ENCODE measurements at places on chromosomes 1 and 21.

DNA sequence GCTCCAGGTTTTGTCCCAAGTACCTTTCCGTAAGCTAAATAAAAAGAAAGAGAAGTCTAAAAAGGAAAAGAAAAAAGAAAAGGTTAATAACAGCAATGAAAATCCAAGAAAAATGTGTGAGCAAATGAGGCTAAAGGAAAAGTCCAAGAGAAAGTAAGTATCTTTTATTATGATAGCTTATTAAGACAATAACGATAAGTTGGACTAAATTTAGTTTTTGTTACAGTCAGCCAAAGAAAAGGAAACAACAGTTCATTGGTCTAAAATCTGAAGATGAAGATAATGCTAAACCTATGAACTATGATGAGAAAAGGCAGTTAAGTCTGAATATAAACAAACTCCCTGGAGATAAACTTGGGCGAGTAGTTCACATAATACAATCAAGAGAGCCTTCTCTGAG is 31.5 kb downstream of the BRDT start:
- no peak for DNase-seq

DNA sequence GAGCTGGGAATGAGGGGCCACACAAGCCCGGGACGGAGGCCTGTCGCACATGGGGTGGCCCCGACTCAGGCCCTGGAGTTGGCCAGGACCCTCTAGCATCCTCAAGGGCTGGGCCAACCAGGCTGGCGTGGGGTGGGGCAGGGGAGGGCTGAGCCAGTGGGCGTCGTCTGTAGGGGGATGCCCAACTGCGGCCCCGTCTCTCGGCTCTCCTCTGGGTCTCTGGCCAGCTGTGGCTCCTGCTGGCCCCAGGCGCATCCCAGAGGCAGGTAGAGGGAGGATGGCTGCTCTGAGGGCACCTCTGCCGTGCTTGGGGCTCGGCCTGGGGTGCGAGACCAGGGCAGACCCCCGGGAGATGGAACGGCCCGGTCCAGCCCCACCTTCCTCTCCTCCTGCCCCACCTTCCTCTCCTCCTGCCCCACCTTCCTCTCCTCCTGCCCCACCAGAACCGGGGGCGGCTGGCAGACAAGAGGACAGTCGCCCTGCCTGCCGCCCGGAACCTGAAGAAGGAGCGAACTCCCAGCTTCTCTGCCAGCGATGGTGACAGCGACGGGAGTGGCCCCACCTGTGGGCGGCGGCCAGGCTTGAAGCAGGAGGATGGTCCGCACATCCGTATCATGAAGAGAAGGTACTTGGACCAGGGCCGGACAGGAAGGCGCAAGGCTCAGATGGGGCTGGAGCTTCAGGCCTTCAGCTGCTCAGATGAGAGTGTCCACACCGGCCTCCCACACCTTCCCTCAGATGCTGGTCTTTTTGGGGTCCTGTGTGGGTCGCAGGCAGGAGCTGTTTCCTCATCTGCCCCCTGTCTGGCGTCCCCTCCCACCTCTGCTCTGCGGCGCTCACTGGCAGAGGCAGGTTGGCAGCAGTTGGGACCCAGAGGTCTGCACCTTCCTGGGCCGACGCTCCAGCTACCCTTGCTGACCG is 6.2 kb downstream of the SAMD11 start:
- no peak for DNase-seq

DNA sequence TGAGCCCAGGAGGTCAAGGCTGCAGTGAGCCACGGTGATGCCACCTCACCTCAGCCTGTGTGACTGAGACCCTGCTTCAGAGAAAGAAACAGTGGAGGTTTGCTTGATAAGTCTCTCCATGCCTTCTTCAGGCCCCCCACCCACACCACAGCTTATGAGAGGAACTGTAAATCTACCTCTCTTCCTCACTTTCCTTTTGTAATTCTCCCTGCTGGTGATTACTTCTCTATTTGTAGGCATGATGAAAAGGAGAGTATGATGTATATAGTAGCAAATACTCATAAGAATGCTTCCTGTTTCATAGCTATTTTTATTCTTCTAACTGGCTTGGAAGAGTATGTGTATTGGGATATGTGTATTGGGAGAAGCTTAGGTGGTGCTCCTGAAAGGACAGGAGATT is 186.3 kb downstream of the VPS13D start:
- no peak for DNase-seq

DNA sequence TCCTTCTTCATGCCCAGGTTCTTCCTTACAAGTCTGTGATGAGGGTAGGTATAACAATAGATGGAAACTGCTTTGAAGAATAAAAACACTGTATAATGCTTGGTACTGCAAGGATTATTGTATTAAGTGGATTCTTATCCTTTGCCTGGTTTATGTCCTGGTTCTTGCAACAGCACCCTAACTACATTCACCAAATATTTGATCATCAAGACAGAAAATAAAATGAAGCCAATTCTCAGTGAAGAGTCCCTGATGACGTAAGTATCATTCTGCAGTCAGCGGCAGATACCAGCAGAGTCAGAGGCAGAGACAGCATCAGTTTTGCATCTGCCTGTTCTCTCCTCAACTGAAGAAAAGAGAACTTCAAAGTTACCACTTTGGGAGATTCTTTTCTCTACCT is 19.7 kb downstream of the ARHGEF11 start:
- DNase-seq: no peak

- DNase-seq: no peak
Measured at GRCh38 chr21:28138272-28138671, 854.4 kb downstream of the LTN1 start.

- peak; percentile 33 for DNase-seq
Measured at GRCh38 chr1:186482661-186483255, 21.8 kb upstream of the PDC start.

- no peak for DNase-seq
Measured at GRCh38 chr1:42930178-42931107, 28.2 kb downstream of the SLC2A1 start.

GRCh38 chr1:53416269-53416813 is 42.9 kb upstream of the DMRTB1 start:
- no peak for DNase-seq

- no peak for DNase-seq
Measured at GRCh38 chr1:214658785-214659184, 55.8 kb downstream of the CENPF start.

- no peak for DNase-seq
Measured at GRCh38 chr1:36834586-36834985, 199.7 kb downstream of the GRIK3 start.

- no peak for DNase-seq
Measured at GRCh38 chr1:11856698-11857097, 2.0 kb downstream of the NPPB start.

DNA sequence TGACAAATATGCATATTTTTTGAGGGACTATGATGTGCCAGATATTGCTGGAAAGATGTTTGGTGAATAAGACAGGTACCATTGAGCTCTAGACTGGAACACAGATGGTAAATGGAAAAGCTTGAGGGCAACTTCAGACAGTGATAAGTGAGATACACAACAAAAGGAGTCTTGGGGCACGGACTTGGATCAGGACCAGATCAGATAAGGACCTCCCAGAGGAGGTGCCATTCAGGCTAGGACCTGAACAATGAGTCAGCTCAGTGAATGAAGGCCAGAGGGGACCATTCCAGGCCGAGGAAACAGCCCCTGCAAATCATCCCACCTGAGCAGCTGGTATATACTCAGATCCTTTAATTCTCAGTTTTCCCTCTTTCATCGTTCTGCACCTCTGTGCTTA is 1.8 kb upstream of the KCNJ15 start:
- DNase-seq: no peak

GRCh38 chr21:25081096-25081495 is 526.2 kb downstream of the MRPL39 start:
- no peak for DNase-seq

GRCh38 chr1:9703165-9703509 is 51.6 kb downstream of the PIK3CD start:
- DNase-seq: no peak

DNA sequence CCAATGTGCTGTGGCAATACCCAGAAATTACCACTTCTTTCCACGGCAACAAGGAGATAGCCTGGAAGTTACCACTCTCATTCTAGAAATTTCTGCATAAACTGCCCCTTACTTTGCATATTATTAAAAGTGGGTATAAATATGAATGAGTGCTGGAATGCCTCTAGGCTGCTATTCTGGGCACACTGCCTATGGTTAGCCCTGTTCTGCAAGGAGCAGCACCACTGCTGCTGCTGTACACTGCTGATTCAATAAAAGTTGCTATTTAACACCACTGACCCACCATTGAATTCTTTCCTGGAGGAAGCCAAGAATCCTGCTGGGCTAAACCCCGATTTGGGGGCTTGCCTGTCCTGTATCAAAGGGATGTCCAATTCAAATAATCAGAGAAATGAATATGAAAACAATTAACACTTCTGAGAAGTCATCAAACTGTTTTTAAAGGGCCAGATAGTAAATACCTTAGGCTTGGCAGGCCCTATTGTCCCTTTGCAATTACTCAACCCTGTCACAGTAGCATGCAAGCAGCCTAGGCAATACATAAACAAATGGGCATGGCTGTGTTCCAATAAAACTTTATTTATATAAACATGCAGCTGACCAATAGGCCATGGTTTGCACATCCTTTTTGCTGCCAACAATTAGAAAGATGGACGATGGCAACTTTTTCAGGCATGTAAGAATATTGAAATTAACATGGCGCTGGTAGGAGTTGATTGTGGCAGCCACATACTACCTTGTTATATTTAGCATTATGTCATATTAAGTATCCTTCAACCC is 369.4 kb upstream of the B3GALT2 start:
- no peak for DNase-seq

- DNase-seq: no peak
Measured at GRCh38 chr1:47976728-47977127, 20.5 kb downstream of the TRABD2B start.

- no peak for DNase-seq
Measured at GRCh38 chr1:232880354-232880753, 70.1 kb upstream of the NTPCR start.

DNA sequence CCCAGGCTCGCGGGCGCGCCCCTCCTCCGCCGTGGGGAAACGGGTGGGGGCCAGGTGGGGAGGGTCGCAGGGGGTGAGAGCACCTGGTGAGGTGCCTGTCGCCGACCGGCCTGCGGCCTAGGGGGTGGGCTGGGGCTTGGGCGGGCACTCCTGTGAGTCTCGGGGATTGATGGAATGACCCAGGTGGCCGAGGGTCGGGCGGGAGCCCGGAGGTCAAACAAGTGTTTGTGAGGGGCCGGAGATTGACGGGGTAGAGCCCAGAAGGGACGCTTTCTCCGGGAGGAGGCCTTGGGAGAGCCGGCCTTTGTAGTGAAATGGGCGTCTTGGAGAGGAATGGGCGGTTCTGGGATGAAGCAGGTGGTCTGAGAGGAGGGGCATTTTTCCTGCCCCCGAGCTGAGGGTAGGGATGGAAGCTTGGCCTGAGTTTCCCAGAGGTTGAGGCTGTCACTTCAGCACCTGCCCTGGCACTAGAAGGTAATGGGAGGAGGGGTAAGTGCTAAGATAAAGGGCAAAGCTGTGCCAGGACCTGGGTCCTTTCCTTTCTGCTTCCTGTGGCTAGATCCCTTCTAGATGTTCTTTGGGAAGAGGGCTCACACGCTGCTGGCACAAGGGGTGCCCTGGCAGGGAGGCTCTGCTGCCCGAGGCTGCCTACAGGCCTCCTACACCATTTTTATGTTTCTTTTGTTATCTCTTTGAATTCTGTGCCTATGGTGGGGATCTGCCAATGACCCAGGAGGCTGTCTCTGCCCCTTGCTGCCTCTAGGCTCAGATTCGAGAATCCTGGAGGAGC is 56.1 kb downstream of the NDUFS5 start:
- no peak for DNase-seq

- DNase-seq: no peak
Measured at GRCh38 chr1:117068580-117068979, 8.5 kb downstream of the TTF2 start.

DNA sequence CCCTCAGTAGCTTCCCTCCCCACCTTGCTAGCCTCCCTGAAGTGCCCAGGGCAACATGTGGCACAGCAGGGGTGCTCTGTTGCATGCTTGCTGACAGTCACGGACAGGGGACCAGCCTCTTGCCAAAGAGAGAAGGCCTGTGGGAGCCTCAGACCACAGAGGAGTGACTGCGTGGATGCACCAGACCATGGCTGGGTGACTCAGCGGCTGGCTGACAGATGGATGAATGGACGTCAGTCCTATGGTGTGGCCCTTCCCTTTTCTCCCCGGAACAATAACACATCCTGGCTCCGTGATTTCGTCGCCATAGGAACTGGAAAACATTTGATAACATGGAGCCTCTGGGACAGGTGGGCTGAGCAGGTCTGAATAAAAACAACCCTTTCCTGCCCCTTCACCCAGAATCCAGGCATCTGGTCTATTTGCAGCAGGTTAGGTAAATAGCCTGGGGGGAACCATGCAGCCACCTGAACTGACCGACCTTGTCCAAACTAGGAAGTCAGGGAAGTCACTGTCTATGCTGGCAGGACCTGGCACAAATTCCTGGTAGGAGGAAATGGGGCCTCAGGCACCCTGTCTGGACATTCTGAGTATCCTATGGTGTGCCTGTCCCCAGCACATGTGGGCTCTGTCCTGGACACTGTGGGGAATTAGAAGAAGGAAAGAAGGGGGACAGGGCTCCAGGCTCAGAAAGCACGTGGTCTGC is 53.3 kb downstream of the NENF start:
- DNase-seq: no peak

GRCh38 chr1:216306830-216307229 is 116.4 kb downstream of the USH2A start:
- no peak for DNase-seq

DNA sequence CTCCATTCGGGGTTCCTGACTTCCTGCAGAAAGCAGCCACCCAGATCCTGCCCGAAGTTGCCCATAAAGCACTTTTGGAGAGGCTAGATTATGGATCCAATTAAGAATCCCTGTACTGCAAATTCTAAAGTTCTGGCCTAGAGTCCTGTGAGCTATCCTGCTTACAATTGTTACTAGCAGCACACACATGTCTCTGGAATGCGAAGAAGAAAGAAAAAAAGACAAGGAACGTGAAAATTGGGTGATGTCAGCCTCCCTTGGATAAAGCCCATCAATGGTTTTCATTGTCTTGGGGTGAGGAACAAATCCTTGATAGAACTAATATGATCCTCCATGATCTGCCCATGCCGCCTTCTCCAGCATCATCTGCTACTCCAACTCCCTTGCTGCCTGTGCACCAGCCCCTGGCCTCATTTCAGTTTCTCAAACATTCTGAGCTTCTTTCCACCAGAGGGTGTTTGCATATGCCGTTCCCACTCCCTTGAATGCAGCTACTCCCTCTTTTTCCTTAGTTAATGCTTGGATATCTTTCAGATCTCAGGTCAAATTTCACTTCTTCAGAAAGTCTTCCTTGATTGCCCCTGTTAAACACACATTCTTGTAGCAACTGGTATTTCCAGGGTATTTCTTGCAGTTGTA is 94.0 kb downstream of the ST6GALNAC5 start:
- DNase-seq: no peak

DNA sequence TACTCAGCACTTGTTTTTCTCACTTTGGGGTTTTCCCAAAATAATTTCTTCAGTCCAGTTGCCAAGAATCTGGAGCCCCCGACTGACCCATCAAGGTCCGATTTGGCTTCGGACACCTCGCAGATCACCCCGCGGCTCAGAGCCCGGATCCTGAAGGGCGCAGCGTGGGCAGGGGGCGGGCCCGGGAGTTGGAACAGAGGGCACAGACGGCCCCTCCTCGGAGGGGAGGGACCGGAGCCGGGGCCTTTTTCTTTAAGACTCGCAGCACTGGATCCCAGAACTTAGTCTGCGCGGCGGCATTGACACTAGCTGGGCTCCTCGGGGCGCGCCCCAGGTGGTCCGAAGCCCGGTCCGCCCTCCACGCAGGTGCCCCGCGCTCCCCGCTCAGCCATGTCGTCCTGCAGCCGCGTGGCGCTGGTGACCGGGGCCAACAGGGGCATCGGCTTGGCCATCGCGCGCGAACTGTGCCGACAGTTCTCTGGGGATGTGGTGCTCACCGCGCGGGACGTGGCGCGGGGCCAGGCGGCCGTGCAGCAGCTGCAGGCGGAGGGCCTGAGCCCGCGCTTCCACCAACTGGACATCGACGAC is at the start of gene CBR3:
CBR3 (plus strand) TSS at position 277 of the 588 bp plus-strand sequence; CDS start at position 391, 114 bp downstream.
- peak; percentile 34 for DNase-seq
